T-helper 2 cell treated with Interferon-gamma antibody and Interleukin-4, amounts not matched to agents 100 ng/mL and 5 ng/mL, for 36 hours (primary cell): ENCODE measurements at places on chromosomes 2 and 18. TPM values are rescaled to one million over a fixed set of nuclear protein-coding genes. Genes with fewer than 3 reads are reported as not detected.

Gene KCNG2
- not detected in 2 replicates for total RNA-seq

Gene SAG
- total RNA-seq: 0.02 and 0.34 TPM in 2 replicates

Gene TMEM163
- 0.25 and 0.30 TPM in 2 replicates for total RNA-seq

Gene ST6GAL2
- total RNA-seq: not detected in 2 replicates

Gene CRACDL
- total RNA-seq: 0.41 and 0.48 TPM in 2 replicates
